ENCODE measurements at places on chromosomes 2 and 18.
A peak's percentile ranks its signal among the peaks of the same experiment; 100 is the strongest.

DNA sequence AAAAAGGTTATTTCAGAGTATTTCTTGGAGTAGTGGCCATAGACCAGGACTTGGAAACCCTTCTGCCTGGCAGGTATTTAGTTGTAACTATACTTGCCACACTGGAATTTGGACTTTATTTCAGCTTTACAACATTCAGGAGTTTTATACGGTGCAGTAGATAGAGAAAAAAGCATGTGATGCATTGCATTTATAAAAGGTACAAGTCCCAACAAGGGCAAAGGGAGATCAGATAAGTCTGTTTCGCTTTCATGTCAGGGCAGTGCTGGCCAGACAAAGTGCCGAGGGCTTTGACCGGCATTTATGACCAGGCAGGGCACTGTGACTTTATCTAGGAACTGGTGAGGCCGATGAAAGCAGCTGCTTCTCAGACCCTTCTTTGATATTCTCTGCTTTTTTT, 145.4 kb downstream of the RTN4 start:
- DNase-seq, result peak; percentile 57

DNA sequence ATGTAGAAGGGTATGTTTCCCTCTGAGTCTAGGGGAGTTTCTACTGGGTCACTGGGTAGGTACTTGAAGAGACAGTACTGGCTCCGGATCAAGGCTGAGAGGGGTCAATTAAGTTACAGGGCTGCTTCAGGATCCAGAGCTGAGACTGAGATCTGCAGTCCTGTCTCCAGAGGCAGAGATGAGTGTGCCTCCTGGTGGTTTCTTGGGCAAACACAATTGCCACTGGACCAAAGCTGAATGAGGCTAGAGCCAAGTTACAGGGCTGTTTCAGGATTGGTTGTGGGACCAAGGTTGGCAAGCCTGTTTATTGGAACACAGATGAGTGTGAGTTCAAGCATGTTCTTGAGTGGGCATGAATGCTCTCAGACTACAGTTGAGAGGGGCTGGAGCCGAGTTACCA, 157.9 kb downstream of the ADCYAP1 start:
- no peak for DNase-seq

DNA sequence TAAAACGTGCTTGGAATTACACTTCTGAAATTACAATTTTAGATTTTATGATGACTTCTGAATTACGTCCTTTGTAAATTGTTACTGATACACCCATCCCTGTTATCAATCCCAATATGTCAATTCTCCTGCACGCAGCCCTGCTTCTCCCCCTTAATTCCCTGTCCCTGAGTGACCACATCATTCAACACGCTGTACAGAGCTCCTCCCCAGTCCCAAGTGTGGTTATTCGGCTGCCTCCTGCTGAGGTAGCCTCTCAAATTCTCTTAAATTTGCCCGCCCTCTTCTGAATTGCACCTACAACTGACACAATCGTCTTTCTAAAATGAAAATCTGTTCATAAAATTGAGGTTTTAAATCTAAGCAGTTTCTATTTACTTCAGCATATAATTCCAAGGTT, 10.1 kb downstream of the SERPINB8 start:
- DNase-seq, result no peak

GRCh38 chr2:151200844-151201243, 60.8 kb downstream of the RBM43 start:
- DNase-seq, result no peak

- DNase-seq, result no peak
These were observed 153.0 kb downstream of the ICOS start for GRCh38 chr2:204089574-204089973.

DNA sequence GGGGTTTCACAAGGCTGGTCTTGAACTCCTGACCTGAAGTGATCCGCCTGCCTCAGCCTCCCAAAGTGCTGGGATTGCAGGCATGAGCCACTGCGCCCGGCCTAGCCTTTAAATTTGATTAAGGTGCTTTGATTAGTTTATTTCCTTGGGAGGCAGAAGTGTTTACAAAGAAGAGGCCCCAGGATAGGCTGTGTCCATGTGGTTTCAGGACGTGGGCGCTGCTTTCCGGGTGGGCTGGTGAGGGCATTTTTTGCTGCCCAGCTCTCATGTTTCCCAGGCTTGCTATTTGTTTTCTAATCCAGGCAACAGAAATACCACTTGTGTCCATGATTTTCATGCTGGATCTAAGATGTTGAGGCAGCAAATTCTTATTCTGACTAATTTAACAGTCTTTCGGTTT, 124.2 kb downstream of the SH3RF3 start:
- DNase-seq, result no peak

DNA sequence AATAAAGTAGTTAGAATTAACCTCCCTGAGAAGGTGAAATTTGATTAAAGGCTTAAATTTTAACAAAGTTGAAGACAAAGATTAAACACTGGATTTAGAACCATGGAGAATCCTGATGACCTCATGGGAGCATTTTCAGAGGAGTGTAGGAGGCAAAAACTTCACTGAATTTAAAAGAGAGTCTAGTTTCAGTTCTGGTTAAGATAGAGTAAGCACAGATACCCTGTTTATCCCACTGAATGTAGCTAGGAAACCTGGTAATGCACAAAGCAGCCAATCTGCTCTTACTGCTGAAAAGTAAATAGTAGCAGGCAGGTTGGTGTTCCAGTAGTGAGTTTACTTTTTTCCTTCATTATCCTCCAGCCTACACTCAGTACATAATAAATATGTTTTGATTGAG, 654.9 kb upstream of the SYT4 start:
- DNase-seq, result no peak

GRCh38 chr2:228652366-228652765, 470.9 kb upstream of the SPHKAP start:
- no peak for DNase-seq

DNA sequence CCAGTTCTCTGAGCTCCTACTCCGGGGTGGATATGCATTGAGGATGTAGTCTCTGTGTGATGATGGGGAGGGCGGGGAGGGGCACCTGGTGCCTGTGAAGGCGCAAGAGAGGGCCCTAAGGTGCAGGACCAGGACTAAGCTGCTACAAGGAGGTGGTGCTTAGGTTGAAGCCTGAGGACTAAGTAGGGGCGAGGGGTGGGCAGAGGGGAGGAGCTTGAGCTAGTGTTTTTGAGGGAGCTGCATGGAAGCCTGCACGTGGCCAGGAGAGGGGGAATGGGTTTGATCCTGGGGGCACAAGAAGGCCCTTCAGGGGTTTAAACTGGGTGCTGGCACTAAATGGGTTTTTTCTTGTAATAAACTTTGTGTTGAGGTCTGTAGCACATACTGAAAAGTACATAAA, 105.0 kb downstream of the UGGT1 start:
- no peak for DNase-seq

DNA sequence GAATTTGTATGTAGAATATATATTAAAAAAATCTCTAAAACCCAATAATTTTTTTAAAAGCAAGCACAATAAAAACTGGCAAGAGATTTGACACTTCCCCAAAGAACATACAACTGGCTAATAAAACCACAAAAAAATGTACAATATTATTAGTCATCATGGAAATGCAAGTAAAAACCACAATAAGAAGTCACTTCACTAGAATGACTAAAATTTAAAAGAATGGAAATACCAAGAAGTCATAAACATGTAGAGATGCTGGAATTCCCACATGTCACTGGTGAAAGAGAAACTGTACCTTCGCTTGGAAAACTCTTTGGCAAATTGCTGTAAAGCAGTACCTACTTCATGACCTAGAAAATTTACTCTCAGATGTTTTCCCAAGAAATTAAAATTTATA, 43.4 kb upstream of the KYNU start:
- no peak for DNase-seq

DNA sequence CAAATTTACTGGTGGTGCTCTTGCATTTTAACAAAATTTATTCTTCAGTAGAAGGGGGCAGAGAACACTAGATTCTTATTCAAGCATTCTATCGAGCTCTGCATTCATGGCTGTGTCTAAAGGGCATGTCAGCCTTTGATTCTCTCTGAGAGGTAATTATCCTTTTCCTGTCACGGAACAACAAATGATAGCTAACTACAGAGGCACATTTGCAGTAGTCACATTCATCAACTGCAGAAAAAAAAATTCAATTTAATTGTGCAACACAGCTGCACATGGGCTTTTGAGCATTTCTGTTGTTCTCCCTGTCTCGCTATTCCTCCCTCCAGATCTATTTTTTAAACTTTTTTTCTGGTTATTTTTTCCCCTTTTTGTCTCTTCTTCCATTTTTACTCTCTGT, 13.0 kb upstream of the DLX1 start:
- no peak for DNase-seq

- DNase-seq, result peak; percentile 91
These were observed at the start of gene SLC66A3 for GRCh38 chr2:11155381-11156035. SLC66A3 (plus strand) TSS chr2:11155467; CDS start chr2:11155547, 80 bp downstream.

GRCh38 chr18:48940854-48941611, 9.7 kb downstream of the SMAD7 start:
- DNase-seq, result peak; percentile 51

DNA sequence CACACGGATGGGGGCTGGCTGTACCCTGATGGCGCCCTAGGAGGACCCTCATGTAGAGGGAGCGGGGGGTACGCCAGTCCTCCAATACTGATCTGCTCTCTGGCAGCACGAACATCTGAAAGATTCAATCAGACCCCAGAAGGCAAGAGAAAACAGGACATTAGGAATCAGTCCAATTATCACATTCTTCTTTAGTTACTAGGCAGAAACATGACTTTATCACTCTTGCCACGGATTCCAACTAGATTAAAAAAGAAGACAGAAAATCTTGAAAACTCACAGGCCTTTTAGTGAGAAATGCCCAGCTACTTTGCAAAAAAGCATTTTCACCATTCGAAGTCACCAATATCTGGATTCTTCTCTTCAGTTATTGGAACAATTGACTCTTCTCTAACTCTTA, 68.4 kb downstream of the ID2 start:
- DNase-seq, result no peak

GRCh38 chr2:206361407-206362045, 81.8 kb upstream of the ADAM23 start:
- DNase-seq, result no peak

DNA sequence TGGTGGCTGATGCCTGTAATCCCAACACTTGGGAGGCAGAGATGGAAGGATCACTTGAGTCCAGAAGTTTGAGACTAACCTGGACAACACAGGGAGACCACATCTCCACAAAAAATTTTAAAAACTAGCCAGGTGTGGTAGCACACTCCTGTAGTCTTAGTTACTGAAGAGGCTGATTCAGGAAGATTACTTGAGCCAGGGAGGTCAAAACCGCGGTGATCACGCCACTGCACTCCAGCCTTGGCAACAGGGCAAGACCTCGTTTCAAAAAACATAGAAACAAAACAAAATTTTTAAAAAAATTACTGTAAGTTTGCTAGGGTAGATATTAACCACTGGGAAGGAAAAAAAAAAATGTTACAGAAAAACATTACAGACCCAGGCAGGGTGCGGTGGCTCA, 5.8 kb downstream of the ATL2 start:
- no peak for DNase-seq

DNA sequence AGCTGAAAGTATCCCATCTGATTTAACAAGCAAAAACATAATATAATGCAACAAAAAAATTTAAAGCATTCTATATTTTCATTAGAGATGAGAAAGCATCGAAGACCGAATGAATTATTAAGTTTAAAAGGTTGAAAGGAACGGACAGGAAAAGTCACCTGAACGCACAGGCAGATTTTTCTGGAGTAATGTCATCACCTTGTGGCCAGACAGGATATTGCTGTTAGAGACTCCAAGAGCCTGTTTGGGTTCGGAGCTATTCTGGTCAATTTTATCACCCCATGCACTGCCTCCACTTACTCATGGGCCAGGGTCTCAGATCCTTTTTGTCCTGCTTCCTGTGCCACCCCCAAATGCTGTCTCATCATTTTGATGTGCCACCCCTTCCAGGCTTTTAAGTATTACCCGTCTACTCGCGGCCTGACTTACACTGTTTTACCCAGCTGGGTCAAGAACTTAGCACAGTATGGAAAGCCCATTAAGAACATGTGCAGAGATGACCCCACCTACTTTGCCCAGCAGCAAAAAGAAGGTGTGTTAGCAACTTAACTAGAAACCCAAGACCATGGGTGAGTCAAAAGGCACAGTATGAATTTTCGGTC, 27.3 kb downstream of the GKN2 start:
- peak; percentile 62 for DNase-seq

DNA sequence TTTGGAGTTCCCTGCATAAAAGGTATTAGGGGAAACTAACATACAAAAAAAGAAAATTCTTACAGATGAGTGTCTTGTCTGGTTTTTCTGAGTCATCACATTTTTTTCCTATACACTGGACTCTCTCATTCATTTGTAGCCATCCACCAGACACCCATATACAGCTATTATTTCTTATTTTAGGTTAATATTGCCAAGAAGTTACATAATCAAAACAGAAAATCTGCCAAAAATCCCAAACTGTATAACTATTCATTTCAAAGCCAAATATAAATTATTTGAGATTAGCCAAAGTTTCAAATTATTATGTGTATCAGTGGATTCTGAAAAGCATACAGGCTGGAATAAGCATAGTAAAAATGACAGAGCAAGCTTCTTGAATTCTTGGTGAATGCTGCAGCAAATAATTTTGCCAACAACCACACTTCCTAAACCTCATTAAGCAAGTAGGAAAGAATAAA, 191.2 kb downstream of the NCKAP5 start:
- no peak for DNase-seq

GRCh38 chr2:105395691-105396090, 3.2 kb downstream of the FHL2 start:
- no peak for DNase-seq

- no peak for DNase-seq
These were observed 39.5 kb downstream of the SFXN5 start for GRCh38 chr2:73031725-73032701.

DNA sequence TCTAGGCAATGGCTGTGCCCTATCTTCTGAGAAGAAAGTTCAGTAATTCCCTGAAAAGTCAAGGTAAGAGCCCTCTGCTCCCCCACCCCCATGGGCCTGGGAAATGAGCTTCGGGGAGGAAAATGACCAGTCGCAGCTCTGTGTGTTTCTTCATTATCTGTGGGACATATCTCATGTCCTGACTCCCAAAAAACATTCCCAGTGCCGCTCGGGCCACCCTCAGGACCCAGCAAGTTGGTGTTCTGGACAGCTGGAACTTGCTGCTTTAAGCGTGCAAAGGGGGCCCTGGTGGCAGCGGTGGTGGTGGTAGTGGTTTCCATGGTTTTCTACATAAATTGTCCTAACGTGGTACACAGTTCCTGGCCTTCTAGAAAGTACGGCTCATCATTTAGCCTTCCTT, 17.2 kb upstream of the PRLH start:
- no peak for DNase-seq

DNA sequence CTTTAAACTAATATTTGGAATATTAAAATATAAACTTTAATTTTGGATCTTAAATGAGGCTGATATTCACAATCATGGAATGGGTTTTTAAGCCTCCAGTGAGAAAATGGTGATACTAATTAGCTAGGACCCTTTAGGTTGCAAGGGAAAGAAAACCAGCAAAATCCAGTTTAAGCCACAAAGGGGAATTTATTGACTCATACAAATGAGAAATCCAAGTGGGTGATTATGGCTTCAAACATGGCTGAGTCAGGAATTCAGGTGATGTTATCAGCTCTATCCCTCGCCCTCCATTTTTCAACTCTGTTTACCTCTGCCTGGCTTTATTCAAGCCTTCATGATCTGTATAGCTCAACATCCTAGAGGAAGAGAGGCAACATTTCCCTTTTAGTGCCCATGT, 75.3 kb upstream of the DLX2 start:
- peak; percentile 43 for DNase-seq

- no peak for DNase-seq
These were observed 730.4 kb downstream of the METTL4 start for GRCh38 chr18:1840878-1841277.

GRCh38 chr18:57801325-57801724, 1.8 kb downstream of the ATP8B1 start:
- DNase-seq, result no peak

Measured in SW480 (cell line).